ENCODE measurements at places on chromosomes 1 and 21.

GRCh38 chr1:214328770-214329469, 48.0 kb downstream of the SMYD2 start:
- peak; percentile 75 for DNase-seq

- no peak for DNase-seq
Measured at GRCh38 chr1:106072909-106073600, 983.4 kb upstream of the PRMT6 start.

DNA sequence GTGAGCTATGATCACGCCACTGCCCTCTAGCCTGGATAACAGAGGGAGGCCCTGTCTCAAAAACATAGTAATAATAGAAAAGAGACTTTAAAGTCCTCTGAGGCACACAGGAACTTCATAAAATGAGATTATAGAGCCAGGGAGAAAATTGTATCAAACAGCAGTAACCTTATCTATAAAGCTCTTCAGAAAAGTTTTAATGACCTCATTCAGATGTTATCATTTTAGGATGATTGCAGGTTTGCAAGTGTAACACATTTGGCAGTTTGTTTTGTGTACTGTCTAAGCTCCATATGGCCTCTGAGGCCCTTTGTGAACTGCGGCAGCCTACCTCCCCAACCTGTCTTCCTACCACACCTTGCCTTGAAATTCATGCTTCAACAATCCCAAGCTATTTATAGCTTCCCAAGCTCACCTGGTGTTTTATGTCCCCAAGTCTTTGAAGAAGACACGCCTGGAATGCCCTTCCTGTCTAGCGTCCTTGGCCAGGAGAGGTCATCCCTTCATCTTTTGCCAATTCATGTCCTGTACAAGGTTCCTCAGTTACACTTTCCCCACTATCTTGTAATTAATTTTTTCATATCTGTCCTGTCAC, 8.5 kb upstream of the AKNAD1 start:
- DNase-seq: no peak

DNA sequence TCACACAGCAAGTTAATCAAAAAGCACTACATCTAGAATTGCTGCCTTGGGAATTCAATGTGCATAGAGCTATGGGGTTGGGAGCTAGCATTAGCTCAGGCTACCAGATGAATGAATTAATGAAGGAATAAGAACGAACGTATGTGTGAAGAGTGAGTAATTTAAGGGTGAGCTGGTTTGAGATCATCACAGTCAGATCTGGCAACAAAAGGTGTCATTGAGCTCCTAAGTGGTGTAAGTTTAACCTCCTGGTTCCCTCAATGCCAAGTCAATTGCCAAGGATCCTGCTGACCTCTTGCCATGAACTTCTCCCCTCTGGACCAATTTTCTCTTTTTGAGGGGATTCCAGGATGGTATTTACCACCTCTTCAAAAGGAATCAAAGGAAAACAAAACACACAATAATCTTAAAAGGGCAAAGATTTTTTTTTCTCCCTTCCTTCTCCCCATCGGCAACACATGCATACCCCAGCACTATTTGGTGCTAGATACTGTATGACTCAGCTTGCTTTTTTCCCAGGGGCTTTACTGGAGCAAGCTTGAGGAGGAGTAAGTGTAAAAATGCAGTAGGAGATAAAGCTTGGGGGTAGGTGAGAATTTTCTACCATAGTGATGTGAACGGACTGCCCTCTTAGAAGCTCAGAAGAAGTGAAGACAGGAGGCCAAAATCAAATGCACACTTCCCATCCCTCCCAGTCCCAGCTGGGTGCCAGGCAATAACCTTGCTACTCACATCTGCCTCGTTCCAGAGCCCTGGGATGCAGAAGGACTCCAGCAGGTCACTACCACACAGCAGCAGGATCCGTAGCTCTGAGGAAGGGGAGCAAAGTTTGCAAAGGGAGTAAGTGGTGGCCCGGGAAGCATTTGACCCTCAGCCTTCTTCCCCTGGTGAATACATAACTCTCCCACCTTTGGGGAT, 92.0 kb downstream of the LAMC2 start:
- no peak for DNase-seq

DNA sequence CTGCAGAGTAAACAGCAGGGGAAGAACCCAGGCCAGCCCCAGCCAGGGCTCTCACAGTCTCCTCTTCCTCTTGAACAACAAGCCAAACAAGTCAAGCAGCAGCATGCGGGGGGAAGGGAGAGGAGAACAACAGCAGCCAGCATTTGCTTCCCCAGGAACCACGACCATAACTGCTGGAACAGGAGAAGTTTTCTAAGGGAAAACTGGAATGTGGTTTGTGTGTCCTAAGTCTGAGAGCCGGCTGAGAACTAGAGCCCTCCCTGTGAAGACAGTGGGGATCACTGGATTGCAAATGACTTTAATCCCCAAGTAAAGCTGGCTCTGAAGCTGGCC, 48.2 kb downstream of the COQ8A start:
- no peak for DNase-seq

GRCh38 chr1:94540440-94541245, 916 bp downstream of the F3 start:
- no peak for DNase-seq

DNA sequence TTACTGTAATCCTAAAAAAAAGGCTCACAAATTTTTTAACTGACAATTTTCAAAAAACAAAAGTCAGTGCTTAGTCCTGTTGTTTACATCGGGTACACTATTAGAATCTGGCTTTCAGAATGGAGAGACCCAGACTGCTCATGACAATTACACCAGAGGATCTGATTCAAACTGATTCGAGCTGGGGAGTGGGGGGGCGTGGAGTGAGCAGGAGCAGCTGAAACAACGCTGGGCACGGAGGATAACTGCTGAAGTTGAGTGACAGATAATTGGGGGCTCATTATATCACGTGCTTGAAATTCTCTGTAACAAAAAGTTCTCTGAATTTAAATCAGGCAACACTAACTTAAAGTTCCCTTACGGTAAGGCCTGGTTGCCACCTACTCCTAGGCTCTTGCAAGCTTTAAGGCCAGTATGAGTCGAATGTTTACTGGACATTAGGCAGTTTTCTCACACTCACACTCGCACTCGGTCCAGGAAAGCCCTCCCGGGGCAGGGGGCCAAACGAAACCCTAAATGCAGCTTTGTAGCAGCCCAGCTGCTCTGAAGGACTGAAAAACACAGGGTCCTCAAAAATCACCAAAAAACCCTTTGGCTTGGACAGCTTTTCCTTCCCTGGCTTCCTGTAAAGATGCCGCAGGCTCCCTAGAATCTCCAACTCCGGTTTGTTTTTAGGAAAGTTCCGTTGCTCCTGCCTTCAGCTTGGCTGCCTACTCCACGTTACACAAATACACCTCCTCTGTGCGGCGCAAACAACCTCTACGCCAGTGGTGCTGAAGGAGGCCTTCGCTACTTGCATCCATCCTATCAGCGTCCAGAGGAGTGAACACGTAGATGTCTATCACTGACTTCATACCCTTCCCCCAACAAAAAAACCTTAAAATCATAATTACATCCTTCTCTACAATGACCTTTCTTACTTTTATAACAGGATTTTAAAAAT, 42.9 kb downstream of the CAPZB start:
- DNase-seq: no peak

GRCh38 chr1:15323351-15323988, 76.4 kb downstream of the FHAD1 start:
- peak; percentile 78 for DNase-seq

DNA sequence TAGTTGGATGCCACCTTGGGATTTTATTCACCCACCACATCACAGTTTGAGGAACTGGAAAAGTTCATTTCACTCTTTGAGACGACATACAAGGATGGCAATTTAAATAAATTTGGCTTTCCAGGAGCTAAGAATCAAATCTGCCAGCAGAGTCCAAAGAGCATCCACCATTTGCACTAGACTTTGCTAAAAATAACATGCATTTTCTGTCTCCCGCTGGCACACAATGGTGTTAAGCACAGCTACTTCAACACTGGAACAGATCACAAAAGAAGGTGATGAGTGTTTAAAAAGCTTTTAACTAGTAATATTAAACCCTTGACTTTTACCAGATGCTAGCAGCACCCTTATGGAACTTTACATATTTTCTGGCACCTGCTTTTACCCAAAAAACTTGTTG, 44.6 kb downstream of the MAEL start:
- no peak for DNase-seq

- no peak for DNase-seq
Measured at GRCh38 chr1:70041317-70042045, 163.9 kb downstream of the LRRC40 start.

DNA sequence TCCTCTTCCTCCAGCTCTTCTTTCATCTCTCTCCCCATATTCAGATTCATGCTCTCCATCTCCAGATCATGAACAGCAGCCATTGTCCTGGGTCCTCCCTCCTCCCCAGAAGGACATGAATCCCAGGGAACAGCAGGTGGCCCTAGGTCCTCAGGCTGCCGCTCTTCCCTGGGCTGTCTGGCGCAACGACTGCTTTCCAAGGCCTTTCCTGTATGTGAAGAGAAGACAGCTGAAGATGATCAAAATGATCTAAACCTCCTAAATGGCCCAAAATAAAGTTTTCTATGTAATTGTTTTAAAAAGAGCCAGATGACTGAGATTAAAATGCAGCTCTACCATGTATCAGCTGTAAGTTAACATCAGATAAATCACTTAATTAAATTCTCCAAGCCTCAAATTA, 22.5 kb downstream of the RHBDL2 start:
- no peak for DNase-seq

- no peak for DNase-seq
Measured at GRCh38 chr1:87466621-87467020, 137.9 kb downstream of the LMO4 start.

- DNase-seq: peak; percentile 55
Measured at GRCh38 chr1:227891223-227891954, 56.3 kb downstream of the WNT9A start.

DNA sequence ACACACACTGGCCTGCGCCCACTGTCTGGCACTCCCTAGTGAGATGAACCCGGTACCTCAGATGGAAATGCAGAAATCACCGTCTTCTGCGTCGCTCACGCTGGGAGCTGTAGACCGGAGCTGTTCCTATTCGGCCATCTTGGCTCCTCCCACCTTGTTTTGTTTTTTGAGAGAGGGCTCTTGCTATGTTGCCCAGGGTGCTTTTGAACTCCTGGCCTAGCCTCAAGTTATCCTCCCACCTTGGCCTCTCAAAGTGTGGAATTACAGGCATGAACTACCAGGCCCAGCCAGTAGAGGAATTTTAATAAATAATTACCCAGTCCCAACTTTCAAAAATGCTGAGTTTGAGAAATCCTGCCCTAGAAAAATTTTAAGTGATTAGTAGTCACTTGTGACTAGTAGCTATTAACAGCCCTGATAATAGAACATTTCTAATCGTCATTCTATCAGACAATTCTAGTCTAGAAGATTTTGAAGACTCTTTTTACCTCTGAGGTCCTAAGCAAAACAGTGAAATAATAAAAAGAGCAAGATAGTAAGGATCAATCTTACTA, 30.9 kb upstream of the SLC35D1 start:
- DNase-seq: no peak

- no peak for DNase-seq
Measured at GRCh38 chr1:240239309-240239708, 147.6 kb downstream of the FMN2 start.

- DNase-seq: no peak
Measured at GRCh38 chr1:68228851-68229250, 3.5 kb downstream of the WLS start.

DNA sequence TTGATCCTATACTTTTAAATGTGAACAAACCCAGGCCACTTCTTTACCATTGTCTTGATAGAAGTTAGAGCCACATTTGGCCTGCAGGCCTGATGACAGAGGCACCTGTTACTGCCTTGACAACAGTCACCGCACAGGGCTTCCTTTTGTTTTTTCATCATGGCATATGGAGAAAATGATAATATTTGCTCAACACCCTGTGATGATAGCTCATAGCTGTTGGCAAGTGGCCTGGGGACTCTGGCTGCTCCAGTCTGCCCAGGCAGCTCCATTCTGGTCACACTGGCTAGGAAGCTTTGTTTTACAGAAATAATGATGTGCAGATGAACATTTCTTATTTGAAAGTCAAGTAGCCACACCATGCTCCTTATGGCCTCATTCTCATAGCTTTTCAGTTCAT, 89.6 kb upstream of the GPR88 start:
- DNase-seq: no peak

DNA sequence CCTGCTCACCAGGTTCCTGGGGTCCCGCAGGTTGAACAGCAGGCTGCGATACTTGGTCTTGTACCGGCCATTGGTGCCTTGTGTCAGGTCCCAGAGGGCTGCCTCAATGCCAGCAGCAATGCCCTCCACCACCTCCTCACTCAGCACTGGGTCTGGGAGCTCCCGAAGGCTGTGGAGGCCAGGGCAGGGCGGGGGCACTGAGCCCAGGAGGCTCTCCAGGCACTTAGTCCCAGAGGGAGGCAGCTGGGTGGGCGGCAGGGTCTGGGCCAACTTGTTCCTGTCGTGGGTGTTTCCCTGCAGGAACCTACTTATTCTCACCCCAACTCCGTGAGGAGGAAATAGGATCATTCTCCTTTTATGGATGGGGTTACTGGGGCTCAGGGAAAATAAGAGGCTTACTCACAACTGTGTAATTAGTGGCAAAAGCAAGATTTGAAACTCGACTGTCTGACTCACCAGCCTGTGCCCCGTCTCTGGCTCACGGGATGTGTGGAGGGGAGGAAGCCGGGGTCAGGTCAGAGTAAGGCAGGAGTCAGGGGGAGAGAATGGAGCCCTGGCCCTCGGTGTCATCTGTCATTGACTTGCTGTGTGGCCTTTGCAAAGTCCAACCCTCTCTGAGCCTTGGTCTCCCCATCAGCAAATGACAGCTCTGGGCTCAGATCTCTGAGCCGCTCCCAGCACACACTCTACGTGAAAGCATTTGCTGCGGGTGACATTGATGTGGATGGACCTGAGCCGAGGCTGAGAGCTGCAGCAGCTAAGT, 17.2 kb downstream of the SPOCD1 start:
- peak; percentile 69 for DNase-seq

- DNase-seq: no peak
Measured at GRCh38 chr1:229752679-229753078, 126.6 kb downstream of the URB2 start.

GRCh38 chr1:175157200-175157599, 35.4 kb downstream of the KIAA0040 start:
- DNase-seq: no peak

- no peak for DNase-seq
Measured at GRCh38 chr1:47347735-47348134, 14.1 kb downstream of the CMPK1 start.

DNA sequence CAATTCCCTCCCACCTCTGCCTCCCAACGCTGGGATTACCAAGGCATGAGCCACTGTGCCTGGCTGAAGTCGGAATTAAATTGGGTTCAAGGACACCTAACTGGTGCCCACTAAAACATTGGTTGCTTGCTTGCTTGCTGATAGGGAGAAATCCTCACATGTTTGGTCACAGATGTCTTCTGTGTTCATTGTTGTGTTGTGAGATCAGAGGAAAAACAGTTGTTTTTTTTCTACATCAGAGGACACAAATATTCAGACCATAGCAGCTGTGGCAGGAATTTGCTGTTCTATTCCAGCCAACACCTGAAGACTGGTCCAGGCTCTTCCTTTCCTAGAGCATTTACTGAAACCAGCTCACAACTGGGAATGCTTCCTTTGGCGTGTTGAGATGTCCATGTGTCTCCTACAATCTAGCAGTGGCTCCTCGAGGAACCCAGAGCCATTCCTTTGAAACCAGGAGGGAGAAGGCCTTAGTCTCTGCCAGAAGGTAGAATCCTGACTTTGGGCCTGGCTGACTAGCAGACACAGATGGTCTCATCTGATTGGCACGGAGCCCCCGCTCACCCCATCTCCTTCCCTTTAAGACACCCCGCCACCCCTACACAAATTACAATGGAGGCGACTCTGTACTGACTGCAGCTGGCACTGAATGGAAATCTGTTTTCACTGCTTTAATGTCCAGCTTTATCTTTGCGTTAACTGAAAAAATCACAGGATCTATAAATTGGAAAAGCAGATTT, 24.3 kb upstream of the TRIM17 start:
- DNase-seq: no peak

GRCh38 chr1:50424045-50424883, 1.0 kb upstream of the DMRTA2 start:
- DNase-seq: no peak

Measured in urothelium cell line (cell line).